Activated CD4-positive, alpha-beta T cell treated with anti-CD3 and anti-CD28 coated beads, Interleukin-2, amount 50 U/mL, for 24 hours (primary cell): ENCODE measurements at places on chromosomes 1 and 21.

DNA sequence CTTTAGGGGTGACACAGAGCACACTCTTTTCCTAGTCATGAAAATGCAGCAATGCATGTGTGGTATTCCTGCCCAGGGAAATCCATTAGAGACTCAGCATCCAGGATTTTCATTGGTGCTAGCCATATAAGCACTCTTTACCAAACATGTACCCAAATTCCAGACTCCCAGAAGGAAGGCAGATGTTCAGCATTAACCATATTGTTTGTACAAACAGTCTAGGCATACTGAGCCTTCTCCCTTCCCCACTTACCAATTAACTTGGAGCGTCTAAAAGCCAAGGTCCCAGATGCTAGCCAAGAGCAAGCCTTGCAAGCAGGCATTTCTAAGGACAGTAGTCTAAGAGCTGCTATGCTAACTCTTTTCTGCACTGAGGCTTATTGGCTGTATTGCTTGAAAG lies 27.9 kb downstream of the ZBED6 start:
- no peak for DNase-seq

DNA sequence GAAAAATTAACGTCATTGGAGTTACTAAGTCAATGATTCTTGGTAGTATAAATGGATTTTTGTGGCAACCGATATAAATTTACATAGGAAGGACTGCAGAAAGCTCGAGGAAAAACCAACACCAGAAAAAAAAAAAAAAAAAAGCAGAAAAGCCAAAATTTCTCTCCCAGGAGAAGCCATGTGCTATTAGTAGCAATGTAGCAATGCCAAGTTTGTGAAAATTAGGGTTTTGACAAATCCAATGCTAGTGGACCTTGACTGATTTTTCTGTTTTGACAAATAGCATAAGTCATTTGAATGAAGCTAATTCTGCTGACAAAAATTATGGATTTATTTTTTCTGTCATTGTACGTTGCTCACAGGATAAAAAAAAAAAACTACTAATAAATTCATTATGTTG lies 1561.9 kb downstream of the MRPL39 start:
- DNase-seq, result no peak

- no peak for DNase-seq
Observed at GRCh38 chr1:109894823-109895719, 15.6 kb upstream of the CSF1 start.

GRCh38 chr21:26965040-26965906 lies 1.6 kb downstream of the ADAMTS5 start:
- DNase-seq, result no peak

DNA sequence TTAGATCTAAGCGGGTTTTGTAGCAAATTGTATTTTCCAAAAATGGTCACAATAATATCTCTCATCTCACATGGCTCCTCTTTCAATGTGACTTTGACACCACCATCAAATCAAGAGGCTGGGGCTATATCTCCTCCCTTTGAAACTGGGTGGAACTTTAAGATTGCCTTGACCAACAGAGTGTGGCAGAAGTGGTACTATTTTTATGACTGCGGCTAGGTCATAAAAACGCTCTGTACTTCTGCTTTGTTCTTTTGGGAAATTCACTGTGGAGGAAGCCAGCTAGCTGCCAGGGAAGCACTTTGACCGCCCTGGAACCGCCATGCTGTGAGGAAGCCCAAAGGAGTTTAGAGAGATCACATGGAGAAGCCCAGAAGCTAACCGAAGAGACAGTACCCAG lies 50.7 kb upstream of the ACOT11 start:
- no peak for DNase-seq

DNA sequence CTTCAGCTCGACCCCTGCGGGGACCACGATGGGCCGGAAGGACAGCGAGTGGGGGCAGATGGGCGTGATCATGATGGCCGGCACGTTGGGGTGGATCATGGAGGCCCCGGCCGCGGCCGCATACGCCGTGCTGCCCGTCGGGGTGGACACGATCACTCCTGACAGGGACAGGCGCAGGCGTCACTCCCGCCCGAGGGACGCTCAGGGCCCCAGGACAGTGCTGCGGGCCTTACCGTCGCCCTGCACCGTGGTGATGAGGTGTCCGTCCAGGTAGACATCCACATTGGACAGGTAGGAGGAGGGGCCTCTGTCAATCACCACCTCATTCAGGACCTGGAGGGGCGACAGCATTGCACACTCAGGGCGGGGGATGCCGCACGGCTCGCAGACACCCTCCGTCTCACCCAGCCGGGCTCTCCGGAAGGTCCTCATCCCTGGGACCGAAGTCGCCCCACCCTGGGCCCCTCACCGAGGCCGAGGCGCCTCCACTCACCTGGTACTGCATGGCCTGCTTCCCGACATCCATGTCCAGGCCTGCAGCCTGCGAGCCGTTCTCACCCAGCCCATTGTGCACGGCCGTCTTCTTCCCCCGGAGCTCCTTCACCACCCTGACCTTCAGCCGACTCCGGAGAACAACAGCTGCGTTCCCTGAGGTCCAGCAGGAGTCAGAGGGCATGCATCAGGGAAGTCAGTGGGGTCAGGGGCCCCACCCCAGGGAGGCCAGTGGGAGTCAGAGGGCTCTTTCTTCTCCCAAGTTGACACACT lies 24.0 kb downstream of the NADK start:
- no peak for DNase-seq

DNA sequence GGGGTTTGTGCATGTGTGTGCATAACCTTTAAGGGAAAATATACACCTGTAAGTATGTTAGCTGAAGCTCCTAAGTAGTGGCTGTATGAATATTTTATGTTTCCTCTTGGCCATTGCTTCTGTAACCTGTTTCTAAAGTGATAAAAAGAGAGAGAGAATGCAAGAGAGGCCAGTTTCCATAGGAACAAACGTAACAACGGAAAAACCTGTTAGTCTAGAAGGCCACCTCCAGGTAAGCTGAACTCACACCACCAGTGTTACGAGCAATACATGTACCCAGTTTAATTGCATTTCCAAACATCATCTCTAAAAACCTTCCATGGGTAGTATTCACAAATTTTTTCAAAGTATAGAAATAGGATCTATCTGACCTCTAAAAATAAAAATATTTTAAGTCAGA lies 63.1 kb downstream of the PLPPR4 start:
- no peak for DNase-seq

DNA sequence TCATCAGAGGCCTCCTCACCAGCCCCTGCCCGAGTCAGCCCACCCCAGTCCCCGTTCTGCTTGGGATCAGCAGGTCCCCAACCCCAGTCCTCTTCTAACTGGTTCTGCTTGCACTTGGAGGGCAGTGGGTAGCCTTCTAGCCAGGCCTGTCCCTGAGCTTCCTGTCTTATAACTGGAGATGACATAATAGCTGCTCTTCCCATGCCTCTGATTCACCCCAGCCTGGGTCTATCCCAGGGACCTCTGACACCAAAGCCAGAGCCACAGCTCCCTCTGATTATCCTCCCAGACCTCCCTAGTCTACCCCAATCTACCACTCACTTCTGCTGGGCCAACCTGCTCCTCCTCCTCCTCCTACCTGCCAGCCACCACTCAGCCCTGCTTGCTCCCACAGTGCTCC lies 31.4 kb downstream of the IQGAP3 start:
- DNase-seq, result no peak

GRCh38 chr1:44407430-44408211 lies 2.6 kb downstream of the RNF220 start:
- DNase-seq, result no peak

DNA sequence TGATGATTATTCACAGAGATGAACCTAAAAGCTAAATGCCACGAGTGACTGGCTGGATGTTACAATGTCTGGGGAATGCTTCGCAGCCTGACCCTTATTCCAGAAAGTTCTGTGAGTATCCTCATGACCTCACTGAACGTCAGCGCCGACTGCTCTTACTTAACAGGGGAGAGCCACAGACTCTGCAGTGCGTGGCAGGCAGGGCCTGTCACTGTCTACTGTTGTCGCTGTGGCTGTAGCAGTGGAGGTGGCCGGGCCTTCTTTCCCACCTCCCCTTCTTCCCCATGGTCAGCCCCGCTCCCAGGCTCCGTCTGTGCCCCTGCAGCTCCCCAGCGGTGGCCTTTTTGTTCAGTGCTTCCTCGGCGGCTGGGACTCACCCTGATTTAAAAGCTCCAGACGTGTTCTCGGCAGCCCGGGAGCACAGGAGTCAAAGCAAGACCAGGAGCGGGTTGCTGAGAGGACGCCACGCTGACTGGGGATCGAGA lies 52.2 kb upstream of the TARBP1 start:
- no peak for DNase-seq

GRCh38 chr1:228012555-228012954 lies 5.8 kb downstream of the WNT3A start:
- no peak for DNase-seq

GRCh38 chr1:59126366-59126765 lies 170.5 kb upstream of the FGGY start:
- no peak for DNase-seq

GRCh38 chr1:14476170-14476955 lies 122.1 kb upstream of the KAZN start:
- no peak for DNase-seq

GRCh38 chr1:235937123-235937522 lies 70.4 kb upstream of the LYST start:
- DNase-seq, result no peak

DNA sequence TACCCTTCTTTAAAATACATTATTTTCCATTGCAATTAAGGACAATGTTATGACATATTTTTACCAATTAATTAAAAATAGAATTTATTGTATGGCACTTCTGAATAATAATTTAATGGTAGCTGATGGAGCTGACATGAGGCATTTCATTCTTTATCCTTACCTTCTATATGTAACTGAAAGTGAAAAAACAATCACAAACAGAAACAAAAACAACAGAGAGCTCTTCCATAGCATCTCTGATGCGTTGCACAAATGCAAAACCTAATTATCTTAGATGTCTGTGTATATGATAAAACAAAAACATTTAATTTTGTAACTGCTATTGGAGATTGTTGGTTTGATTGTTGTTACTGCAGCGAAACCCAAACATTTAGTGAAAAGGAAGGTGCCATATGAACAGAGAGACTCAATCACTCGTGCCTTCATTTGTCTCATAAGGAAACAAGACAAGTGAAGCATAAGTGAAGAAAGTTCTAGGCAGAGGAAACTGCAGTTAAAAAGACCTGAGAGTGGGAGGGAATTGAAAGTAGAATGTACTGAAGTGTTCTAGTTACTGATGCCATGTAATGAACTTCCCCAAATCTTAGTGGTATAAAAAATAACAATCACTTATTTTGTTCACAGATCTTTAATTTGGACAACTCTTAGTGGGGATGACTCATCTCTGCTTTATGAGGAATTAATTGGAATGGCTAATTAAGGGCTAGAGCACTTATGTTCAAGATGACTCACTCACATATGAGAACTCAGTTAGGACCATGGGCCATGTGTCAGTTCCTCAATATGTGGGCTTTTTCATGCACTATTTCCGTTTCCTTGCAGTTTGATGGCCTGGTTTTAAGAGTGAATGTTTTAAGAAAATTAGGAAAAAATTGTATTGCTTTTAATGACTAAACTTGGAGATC lies 245.0 kb upstream of the OLFM3 start:
- DNase-seq, result no peak
